ENCODE measurements at places on chromosomes 2 and 18. TPM values are rescaled to one million over a fixed set of nuclear protein-coding genes. Genes with fewer than 3 reads are reported as not detected.

- no peak for DNase-seq
Observed at GRCh38 chr2:105244451-105244850, 2.9 kb downstream of the GPR45 start.

The FBXO41 gene
- 0.34 TPM for total RNA-seq

DNA sequence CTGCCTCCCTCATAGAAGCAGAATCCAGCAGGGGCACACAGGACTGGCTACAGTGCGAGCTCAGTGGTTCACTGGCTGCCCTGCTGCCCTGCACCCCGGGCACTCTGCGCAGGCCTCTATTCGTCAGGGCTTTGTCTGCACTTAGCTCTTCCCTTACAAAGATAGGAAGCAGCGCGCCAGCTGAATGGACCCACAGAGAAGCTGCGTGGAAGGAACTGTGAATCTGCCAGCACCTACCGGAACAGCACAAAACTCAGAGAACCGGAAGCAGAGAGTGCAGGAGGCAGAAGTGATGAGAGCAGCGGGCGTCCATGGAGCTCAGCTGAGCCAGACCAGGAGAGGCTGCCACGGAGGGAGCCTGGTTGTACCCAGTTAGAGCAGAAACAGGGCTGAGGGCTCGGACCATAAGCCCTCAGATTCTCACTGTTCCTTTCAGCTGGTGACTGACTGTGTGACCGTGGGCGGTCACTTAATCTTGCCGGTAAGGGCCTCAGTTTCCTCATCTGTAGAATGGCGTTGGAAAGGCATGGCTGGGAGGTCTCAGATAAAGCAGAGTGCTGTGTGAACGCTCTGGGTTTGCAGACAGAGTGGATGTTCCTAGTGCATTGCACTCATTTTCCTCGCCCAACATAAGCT, 23.1 kb upstream of the SLC66A3 start:
- no peak for DNase-seq

The NAT8 gene
- not detected for total RNA-seq

- no peak for DNase-seq
Observed at GRCh38 chr2:6812857-6813530, 52.7 kb downstream of the CMPK2 start.

DNA sequence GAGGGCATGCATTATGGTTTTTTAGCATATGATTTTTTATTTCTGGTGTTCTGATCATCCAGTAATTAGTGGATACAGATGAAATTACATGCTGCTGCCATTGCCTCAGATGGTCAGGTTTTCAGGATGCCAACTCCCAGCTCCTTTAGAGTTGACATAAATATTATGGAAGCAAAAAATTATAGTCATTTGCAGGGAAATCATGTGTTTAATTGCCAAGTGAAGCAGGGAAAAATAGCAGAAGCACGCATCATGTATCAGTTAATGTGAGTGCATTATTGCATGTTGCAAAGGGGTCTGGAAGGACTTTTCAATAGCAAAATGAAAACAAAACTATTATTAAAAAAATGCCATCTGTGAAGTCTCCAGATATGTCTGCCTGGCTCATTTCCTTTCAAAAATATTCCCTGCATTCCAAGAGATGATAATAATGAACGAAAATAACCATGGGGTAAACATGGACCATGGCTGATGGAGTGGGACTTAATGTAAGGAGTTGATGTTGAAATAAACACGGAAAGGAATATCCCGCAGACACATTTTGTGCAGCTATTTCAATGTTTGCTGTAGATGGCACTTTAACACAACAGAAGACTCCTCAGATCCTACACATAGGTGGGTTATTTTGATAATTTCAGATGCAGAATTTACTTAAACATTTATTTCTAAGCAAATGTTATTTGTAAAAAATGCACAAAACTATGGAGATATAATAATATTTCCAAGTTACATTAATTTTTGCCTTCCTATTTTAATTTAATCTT, 87.7 kb upstream of the DYNAP start:
- DNase-seq: no peak

- DNase-seq: peak; percentile 100
Observed at GRCh38 chr2:11743846-11744553, 2.4 kb upstream of the LPIN1 start.

GRCh38 chr2:833180-833579, 117.5 kb upstream of the SNTG2 start:
- no peak for DNase-seq

GRCh38 chr2:105882920-105883435, 138.3 kb downstream of the NCK2 start:
- no peak for DNase-seq

GRCh38 chr2:129008055-129008880, 689.6 kb upstream of the HS6ST1 start:
- DNase-seq: no peak

DNA sequence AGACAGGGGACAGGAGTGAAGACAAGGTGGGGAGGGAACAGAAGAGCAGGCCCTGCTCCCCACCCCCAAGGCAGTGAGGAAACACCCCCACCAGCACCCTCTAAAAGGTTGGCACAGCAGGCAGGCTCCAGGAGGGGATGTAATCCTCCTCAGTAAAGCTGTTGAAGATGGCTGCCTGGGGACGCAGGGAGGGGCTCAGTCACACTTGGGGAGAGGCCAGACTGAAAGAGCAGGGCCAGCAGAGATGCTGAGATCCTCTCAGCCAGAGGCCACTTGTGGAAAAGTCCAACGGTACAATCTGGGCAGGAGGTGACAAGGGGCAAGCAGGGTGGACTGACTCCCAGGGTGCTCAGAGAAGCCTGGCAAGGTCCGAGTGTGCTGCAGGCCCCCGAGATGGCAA, 154.8 kb upstream of the ID2 start:
- no peak for DNase-seq

GRCh38 chr2:20446255-20446916, 488 bp upstream of the RHOB start:
- DNase-seq: peak; percentile 46

DNA sequence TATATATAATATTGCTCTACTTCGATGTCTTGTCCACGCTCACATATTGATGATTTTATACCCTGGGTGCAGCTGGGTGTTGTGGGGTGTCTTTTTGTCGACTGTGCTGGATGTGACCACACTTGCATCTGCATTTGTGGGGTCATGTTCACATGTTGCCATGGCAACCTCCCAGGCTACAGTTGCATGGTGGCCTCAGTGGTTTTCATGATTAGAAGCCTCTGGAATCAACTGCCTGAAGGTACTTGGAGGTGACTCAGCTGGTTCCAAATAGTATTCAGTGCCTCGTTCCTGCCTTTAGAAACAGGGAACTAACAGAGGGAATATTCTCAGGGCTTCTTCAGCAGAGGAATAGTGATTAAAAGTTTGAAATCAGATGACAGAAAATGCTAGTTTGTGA, 166.3 kb upstream of the NYAP2 start:
- no peak for DNase-seq

The SEMA4F gene
- total RNA-seq: 5.0 TPM

DNA sequence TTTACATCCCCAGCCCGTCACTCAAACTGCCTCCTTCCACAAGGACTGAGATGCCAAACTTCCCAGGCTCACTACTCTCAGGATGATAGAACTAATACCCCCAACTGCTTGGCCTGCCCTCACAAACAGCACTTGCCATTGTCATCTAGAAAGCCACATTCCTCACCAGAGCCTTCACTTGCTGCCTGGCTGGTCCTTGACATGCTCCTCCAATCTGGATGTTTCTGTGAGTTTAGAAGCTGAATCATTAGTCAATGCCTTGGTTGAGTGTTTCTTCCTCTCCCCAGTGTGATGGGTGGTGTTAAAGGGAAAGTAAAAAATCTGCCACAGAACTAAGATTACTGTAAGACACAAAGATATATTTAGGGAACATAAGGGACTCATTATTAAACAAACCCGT, 52.5 kb downstream of the MARCHF4 start:
- DNase-seq: no peak

The HRH4 gene
- 0.19 TPM for total RNA-seq

The UPP2 gene
- not detected for total RNA-seq

The AQP12A gene
- total RNA-seq: not detected

GRCh38 chr2:220469201-220469600, 841.8 kb downstream of the SLC4A3 start:
- DNase-seq: no peak

DNA sequence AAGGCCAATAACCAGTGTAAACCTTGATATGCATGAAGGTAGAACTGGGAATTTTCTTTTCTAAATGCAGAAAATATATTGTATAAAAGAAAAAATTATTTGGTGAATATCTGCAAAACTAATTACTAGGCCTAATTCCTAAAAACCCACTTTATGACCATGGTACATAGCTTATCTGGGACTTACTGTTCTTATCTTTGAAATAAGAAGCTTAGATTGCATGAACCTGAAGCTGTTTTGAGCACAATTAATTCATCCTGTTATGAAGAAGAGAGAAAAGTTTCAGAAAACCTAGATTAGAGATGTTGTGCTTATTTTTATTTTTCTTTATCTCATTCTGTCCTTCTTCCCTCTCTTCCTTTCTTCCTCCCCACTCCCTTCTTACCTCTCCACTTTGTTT, 235.0 kb downstream of the GULP1 start:
- no peak for DNase-seq

The ABCB11 gene
- under 0.01 TPM for total RNA-seq

GRCh38 chr2:199462956-199463692, 5.4 kb upstream of the SATB2 start:
- peak; percentile 63 for DNase-seq

DNA sequence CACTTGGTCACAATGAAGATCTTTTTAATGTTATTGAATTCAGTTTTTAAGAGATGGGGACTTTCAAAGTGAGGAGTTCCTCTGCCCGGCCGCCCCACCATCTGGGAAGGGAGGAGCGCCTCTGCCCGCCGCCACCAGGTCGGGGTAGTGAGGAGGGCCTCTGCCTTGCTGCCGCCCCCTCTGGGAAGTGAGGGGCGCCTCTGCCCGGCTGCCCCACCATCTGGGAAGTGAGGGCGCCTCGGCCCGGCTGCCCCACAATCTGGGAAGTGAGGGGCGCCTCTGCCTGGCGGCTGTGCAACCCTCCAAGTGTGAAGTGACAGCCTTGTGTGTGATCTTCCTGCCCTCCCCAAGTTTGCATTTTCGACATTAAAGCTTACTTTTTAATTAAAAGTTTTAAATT, 899.3 kb downstream of the TRIB2 start:
- DNase-seq: no peak

DNA sequence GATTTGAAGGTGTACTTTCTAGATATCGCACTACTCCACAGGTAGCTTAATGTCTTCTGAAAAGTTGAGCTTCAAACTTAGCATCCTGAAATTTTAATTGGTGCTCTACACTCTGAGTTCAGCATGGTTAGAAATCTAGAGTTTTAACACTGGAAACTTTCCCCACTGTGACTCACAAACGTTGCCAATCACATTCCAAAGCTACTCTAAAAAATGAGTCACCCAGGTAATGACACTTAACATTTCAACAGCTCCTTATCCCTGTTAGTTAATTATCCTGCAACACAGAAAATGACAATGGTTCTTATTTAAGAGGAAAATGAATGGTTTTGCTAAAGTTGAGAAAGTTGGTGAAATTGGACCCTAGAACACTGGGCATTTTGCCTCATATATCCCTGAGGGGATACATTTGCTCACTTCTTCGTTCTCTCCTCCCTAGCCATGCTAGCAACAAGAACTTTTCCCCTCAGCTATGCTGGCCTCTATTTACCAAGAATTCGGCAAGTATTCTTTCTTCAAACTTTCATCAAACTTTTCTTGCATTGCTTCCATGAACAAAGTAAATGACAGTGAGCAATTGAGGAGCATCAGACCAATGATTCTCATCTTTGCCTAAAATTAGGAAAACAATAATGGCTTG, 1024.1 kb upstream of the KLHL29 start:
- no peak for DNase-seq

The SPR gene
- 51.7 TPM for total RNA-seq

DNA sequence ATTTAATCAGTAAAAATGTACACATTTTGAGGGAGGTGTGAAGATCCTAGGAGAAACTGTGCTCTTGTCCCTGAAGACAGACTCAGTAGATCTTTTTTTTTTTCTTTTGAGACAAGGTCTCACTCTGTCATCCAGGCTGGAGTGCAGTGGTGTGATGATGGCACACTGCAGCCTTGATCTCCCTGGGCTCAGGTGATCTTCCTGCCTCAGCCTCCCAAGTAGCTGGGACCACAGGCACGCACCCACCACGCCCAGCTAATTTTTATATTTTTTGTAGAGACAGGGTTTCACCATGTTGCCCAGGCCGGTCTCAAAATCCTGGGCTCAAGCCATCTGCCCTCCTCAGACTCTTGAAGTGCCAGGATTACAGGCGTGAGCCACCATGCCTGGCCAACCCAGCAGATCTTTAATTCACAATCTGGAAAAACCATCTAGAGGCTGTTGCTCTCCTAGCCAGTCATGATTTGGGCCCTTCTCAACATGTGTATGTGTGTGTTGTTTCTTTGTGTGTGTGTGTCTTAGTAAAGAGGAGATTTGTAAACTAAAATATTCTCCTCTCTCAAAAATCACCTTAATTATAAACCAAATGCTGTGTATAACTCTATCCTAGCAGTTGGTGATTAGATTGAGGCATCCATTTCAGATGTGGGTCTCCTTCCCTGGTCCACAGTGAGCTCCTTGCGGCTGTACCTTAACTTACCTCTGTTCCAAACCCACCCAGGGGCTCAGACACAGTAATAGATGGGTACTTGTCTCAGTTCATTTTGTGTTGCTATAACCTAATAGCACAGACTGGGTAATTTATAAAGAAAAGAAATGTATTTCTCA, 3.9 kb upstream of the MYCN start:
- DNase-seq: no peak

- DNase-seq: no peak
Observed at GRCh38 chr2:23009545-23010149, 375.3 kb upstream of the KLHL29 start.

DNA sequence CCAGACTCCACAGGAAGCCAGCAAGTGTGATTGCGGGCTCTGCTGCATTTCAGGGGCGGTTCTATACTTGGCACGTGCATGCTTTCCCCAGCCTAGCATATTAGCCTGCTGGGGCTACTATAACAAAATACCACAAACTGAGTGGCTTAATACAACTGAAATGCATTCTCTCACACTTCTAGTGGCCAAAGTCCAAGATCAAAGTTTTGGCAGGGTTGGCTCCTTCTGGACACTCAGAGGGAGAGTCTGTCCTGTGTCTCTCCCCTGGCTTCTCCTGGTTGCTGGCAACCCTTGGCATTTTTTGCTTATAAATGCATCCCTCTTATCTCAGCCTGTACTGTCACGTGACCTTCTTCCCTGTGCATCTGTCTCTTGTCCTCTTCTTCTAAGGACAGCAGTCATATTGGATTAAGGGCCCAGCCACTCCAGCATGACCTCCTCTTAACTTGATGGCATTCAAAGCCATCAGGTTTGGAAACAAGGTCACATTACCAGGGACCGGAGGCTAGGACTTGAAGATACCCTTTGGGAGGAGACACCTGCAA, 138.7 kb downstream of the RNF152 start:
- no peak for DNase-seq

The GLI2 gene
- not detected for total RNA-seq
